ENCODE measurements at places on chromosomes 6 and 20.

DNA sequence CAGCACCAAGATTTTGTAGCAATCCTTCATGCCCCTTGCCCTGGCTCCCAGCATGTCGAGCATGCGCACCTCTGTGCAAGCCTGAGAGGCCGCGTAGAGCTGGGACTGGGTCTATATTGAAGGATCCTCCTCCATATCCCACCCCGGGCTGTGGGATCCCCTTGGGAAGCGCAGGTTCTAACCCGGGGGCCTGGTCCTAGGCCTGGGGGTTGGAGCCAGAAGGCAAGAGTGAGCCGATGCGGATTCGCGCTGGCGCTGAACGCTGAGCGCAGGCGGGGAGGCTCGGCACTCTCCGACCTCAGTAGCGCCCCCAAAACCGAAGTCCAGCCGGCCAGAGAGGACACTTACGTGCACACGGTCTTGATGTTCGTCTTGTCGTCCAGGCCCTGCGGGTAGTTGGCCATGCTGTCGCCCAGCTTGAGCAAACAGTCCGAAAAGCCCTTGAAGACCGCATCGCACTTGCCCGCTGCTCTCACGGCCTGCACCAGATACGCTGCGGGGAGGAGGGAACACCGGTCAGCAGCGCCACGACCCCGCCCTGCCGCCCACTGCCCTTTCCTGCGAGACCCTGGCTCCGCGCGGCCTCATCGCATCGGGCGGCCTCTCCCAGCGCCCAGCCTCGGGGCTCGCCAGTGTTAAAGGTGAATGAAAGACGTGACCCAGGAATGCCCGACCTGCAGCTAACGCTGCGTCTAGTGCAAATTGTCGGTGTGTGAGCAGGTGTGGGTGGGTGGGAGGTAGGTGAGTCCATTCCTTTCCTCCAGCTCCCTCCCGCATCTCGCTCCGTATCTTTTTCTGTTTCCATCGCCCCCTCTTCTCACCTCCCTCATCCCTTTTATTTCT, 4.5 kb downstream of the NRN1 start:
- DNase-seq, result no peak

- DNase-seq, result no peak
Measured at GRCh38 chr6:30547454-30547853, 8.8 kb downstream of the GNL1 start.

- no peak for DNase-seq
Measured at GRCh38 chr20:34768096-34768495, 57.4 kb downstream of the NCOA6 start.

- no peak for DNase-seq
Measured at GRCh38 chr20:20628314-20628713, 84.1 kb downstream of the RALGAPA2 start.

DNA sequence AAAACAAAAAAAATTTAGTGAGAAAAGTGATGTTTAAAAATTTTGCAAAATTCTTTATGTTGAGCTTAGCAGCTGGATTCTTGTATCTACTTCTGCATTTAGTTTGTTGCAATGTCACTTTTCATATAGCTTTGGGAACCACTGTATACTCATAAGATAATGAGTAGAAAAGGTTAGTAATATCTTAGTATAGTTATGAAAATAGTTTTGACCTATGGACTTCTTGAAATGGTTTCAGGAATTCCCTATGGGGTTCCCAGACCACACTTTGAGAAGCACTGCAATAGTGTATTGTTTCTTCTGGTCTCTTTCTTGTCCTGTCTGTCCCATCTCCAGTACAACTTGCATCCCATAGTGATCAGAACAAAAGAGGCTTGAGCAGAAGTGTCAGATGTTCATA, 29.4 kb downstream of the PPP1R16B start:
- DNase-seq, result no peak

DNA sequence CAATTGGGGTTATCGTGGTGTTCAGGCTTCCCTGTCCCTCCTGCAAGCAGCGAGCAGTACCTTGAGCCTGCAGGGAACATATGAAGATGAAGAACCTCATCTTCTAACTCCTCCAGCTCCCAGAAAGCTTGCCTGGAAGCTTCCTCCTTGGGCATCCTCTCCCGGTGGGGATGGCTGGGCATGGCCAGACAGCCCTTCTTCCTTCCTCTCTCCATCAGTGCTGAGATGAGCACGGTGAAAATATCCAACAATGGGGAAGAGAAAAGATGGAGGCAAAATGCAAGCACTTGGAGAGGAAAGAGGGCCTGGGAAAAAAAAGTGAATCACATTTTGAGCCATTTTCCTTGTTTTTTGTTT, 107.7 kb upstream of the FOXA2 start:
- no peak for DNase-seq

GRCh38 chr6:168934660-168935627, 318.7 kb downstream of the THBS2 start:
- no peak for DNase-seq

DNA sequence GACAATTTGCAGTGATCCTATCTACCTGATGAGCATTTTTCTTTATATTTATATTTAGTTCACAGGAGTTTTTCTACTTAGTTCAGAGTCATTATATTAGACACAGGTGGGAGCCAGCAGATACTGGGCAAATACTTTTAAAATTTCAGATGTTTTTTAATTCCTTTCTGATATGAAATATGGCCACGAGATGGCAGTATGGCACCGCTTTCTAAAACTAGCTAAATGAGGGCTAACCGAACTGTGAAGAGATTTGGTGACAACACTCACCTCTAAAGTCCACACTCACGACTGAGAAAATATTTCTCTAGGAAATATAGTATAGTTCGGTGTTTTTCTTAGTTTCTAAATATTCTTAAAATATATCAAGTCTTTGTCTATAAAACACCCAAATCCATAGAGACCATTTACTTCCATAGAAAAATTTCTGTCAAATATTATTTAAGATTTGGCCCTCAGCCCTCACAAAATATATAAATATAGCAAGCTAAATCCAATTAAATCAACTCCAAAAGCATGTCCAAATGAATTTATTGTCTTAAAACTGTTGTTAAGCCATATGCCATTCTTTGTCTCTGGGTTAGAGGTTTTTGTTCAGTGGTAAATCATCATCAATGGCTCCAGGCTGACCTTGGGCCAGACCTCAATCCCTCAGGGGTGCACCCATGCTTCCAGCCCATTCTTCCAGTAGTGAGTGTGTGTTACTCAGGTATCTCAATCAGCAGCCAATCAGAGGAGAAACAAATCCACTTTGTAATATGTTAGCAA, 63.6 kb downstream of the HUS1B start:
- no peak for DNase-seq

DNA sequence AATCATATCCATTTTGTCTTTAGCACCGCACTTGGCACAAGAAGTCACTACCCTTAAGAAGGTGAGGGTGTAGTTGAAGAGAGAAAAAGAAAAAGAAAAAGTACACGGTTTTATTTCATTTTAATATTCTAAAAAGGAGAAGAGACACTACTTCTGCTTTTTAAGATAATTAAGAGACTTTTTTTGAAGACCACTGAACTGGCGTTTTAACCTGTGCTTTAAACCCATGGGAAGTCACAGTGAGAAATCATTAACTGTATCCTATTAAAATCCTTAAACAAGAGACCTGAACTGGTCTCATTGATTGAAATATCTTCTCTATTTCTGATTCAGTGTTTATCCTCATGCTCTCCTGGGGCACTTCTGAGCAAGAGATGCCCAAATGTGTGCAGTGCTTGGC, 243.5 kb downstream of the TMEM242 start:
- DNase-seq, result no peak

- no peak for DNase-seq
Measured at GRCh38 chr6:40148882-40149573, 214.8 kb upstream of the MOCS1 start.

GRCh38 chr6:20978151-20978614, 443.9 kb downstream of the CDKAL1 start:
- no peak for DNase-seq

- no peak for DNase-seq
Measured at GRCh38 chr20:5947276-5947675, 3.1 kb downstream of the TRMT6 start.

DNA sequence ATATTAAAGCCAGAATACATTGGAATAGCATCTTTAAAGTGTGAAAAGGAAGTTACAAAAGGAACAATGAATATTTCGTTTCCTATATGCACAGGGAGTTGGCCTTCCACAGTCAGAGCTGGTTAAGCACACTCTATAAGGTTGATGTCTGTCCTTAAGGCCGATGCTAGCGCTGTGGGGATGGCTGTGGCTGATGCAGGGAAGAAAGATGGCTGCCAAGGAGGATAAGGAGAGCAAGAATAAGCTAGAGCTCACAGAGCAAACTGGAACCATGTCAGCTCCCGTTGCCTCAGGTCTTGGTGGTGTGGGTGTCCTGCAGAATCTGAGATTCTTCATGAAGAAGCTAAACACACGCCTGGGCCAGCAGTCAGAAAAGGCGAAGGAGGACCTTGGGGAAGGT, 20.8 kb upstream of the STX11 start:
- no peak for DNase-seq

DNA sequence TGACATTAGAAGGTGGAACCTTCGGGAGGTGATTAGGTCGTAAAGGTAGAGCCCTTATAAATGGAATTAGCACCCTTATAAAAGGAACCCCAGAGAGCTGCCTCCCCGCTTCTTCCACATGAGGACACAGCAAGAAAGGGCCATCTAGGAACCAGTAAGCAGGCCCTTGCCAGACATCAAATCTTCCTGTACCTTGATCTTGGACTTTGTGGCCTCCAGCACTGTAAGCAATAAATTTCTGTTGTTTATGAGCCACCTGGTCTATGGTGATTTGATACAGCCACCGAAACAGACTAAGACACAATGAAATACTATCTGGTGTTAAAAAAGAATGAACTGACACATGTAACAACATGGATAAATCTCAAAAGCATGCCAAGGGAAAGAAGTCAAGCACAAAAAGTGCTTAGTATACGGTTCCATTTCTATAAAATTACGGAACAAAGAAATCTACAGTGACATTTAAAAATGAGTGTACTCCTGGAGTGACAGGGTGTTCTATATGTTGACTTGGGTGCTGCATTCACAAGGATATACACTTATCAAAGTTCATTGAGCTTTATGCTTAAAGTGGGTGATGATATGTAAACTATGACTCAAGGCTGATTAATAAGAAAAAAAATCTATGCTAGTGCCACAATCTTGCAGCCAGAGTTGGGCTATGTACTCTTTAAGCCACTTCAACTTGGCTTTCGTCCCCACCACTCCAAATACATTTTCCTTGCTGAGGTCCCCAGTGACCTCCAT, 18.4 kb downstream of the SERPINB1 start:
- DNase-seq, result no peak

GRCh38 chr20:17281478-17281877, 54.6 kb downstream of the PCSK2 start:
- no peak for DNase-seq

DNA sequence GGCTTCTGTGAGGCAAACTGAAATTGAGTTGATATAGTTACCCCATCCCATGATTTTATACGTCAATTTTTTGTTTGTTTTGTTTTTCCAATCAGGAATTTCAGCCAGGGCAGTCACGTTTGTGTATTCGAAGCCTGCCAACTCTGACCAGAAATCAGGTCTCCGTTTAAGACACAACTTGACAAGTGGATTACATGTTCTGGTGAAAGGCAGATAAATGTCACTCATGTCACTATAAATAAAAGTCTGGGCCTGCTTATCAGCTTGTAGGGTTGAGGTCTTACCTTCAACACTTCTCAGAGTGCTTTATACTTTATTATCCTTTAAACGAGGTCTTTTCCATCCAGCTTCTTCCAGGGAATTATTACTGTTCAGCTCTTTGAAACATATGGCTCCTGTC, 8.4 kb upstream of the XRN2 start:
- DNase-seq, result no peak

- DNase-seq, result no peak
Measured at GRCh38 chr6:142047934-142048592, 84.7 kb upstream of the GJE1 start.

GRCh38 chr6:85124472-85125354, 325.2 kb upstream of the NT5E start:
- DNase-seq, result no peak

GRCh38 chr6:11130605-11131004, 19.1 kb upstream of the ERVFRD-1 start:
- no peak for DNase-seq

DNA sequence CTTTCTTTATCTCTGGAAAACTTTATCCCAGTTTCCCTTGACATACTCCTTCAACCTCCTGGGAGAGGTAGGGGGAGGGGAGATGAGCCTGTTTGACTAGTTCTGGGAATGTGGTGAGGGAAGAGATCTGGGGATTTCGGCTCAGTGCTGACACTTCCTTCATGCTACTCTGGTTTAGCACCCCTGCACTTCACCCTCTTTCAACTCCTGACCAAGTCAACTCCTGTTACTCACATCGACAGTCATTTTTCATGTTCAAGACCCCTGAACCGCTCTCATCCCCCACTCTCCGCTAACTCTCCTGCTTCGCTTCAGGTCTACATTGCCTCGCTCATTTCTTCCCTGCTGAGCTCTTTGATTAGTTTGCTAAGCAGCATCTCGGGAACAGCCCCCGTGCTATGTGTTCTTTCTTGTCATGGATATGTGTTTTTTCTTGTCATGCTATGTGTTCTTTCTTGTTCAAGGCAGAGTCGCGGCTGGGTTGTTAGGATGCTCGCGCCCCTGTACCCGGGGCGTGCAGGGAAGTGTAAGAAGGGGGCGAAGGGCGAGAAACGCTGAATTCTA, 16.6 kb upstream of the TRIM27 start:
- no peak for DNase-seq

GRCh38 chr20:54548849-54549248, 73.5 kb downstream of the DOK5 start:
- DNase-seq, result no peak

DNA sequence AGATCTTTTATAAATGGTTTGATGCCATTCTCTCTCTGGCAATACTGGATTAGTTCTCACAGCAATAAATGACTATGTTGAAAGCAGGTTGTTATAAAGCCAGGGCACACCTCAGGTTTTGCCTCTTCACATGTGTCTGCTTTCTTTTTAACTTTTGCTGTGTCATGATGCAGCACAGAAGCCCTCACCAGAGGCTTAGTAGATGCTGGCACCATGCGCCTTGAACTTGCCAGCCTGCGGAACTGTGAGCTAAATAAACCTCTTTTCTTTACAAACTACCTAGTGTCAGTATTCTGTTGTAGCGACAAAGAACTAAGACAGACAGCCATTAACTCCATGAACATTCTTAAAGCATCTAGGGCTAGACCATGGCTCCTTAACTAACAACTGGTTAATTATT, 15.3 kb upstream of the GPR63 start:
- no peak for DNase-seq

DNA sequence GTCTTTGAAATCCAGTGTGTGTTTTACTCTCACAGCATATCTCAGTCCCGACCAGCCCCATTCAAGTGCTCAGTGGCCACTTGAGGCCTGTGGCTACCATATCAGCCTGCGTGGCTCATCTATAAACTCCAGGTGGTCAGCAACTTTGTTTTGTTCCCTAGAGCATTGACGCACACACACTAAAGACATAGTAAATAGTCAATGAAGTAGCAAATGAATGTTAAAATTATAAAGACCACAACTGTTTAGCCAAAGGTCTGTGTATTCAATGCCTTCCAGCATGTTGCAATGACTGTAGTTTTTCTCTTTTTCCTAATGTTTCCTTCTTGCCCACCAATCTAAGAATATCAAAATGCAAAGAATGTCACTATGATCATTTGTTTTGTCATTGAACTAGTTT, 238.2 kb upstream of the ZNF217 start:
- DNase-seq, result no peak

- DNase-seq, result no peak
Measured at GRCh38 chr20:20395903-20396568, 28.1 kb downstream of the INSM1 start.

- no peak for DNase-seq
Measured at GRCh38 chr6:33105916-33106871, 30.4 kb downstream of the HLA-DPB1 start.

Data from D721Med (cell line).